Activated naive CD8-positive, alpha-beta T cell treated with anti-CD3 and anti-CD28 coated beads, Interleukin-2, amount 10 ng/mL, durations not matched to agents 7 days and 5 days (primary cell): ENCODE measurements at places on chromosomes 2 and 18. TPM values are rescaled to one million over a fixed set of nuclear protein-coding genes. Genes with fewer than 3 reads are reported as not detected.

DNA sequence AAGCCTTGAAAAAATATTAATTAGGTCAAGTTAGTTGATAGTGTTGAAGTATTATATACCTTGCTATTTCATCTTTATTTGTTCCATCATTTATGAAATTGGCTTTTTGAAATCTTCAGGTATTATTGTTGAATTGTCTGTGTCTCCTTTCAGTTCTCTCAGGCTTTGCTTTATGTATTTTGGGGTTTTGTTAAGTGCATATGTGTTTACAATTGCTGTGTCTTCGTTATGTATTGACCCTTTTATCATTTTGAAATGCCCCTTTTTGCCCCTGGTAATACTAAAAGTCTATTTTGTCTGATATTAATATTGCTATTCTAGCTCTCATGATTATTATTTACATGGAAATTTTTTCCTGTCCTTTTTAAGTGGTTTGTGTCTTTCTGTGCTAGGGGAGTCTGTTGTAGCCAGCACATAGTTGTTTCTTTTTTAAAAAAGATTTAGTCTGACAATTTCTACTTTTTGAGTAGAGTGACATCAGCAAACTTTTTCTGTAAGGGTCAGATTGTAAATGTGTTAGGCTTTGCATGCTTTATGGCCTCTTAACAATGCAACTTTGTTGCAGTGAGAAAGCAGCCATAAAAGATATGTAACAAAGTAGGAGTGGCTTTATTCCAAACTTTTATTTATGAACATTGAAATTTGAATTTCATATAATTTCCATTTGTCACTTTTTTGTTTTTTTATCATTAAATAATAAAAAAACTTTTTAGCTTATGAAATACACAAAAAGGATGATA is 19.9 kb downstream of the SOCS6 start:
- H3K36me3 ChIP-seq, result no peaks in the 10 kb centered on the region
- H3K4me1 ChIP-seq, result no peaks in the 10 kb centered on the region
- H3K4me3 ChIP-seq, result no peak overlapping the region
- DNase-seq, result no peak

DNA sequence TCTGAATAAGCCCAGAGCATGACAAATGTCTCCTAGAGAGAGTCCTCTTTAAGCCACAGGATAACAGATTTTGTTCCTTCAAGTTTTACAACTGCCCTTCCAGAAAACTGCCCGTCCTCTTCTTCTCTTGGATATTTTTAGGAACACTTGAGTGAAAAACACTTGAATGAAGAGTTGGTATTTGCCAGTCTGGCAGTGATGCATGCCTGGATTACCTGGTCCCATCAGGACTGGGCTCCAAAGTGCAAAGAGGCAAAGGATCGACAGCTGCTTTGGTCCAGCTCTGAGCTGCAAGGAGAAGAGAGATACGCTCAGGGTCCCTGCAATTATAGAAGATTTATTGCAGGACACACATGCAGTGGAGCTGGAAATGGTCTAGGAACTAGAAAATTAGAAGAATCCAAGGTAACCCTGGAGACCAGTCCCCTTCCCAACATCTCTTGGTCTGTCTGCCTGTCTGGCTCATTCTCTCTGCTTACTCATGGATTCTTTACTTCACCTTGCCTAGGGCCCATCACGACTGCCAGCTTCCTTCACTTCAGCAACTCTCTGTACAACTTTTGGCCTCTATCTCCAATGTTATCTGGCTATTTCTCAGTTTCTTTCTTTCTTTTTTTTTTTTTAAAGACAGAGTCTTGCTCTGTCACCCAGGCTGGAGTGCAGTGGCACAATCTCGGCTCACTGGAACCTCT is 112.1 kb upstream of the SIX2 start:
- H3K27me3 ChIP-seq, result peaks cover 8% of the 10 kb centered on the region
- no peak overlapping the region for H3K4me3 ChIP-seq
- H3K36me3 ChIP-seq, result no peaks in the 10 kb centered on the region
- H3K4me1 ChIP-seq, result no peaks in the 10 kb centered on the region
- DNase-seq, result no peak

Gene DNAJC27
- total RNA-seq, result 9.6 TPM

Gene SKOR2
- total RNA-seq, result not detected

Gene NDUFV2
- 168 TPM for total RNA-seq

Gene ADD2
- 25.7 TPM for total RNA-seq

DNA sequence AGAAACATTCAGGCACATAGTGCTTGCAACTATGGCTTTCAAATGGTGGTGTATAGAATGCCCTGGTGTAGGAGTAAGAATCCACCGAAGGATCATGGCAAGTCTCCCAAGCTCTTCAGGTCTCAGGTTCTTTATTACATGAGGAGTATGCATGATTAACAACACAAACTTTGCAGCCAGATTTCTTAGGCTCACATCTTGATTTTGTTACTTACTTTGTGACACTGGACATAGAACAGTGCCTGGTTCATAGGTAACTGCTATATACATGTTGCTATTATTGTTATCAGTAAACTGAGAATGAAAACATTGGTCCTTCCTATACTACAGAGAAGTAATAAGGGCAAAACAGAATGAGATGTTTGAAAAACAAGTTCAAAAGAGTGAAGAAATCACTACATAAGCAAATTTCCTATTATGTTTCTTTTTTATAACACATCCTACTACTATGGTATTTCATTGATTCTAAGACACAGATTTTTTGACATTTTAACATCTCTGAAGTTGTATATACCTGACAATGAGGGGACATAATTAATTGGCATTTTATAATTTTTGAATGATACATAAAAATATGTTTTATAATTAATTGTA is 284.9 kb downstream of the C1D start:
- no peak for DNase-seq
- H3K4me3 ChIP-seq, result no peak overlapping the region
- no peak overlapping the region for H3K27ac ChIP-seq
- H3K27me3 ChIP-seq, result peaks cover 2% of the 10 kb centered on the region

DNA sequence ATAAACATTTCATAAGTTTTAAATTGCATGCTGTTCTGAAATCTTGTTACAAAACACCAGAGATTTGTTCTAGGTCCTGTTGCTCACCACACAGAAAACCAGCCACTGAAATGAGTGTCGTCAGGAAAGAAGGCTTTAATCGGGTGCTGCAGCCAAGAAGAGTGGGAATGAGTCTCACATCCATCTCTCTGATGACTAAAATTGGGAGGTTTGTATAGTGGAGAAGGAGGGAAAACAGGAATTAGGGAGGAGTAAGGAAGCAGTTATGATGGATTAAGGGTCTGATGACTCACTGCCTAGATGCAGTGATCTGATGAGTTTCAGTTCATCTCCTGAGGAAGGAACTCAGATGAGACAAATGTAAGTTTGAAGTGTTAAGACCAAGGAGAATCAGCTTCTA is 42.1 kb upstream of the GPR39 start:
- no peaks in the 10 kb centered on the region for H3K4me1 ChIP-seq
- H3K27me3 ChIP-seq, result no peaks in the 10 kb centered on the region
- H3K4me3 ChIP-seq, result no peak overlapping the region
- DNase-seq, result no peak

DNA sequence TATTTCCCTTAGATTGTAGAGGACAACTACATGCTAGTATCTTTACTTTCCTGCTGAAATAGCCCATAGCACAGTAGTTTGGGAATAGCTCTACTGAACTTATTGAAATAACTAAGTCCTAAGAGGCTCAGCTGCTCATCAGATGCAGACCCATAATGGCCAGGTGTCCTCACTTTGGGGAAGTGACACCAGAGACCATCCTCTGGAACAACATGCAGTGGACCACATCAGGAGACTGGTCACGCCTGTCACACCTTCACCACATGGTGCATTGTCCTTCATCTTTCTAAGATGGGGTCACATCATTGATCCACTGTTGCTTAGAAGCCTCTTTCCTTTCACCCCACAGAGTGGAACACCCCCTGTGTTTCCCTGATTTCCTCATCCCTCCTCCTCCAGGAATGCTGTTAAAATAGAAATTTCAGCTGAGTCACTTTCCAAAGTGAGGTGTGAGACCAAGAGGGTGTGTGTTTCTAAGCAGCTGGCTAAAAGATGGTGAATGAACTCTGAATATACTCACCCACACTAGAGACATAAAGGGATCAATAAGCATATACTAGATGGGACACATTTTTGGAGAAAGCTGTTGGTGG is 215.2 kb upstream of the LRRTM1 start:
- no peaks in the 10 kb centered on the region for H3K4me1 ChIP-seq
- no peak overlapping the region for H3K4me3 ChIP-seq
- H3K27me3 ChIP-seq, result no peaks in the 10 kb centered on the region
- no peak for DNase-seq
